ENCODE measurements at places on chromosomes 1 and 21.

DNA sequence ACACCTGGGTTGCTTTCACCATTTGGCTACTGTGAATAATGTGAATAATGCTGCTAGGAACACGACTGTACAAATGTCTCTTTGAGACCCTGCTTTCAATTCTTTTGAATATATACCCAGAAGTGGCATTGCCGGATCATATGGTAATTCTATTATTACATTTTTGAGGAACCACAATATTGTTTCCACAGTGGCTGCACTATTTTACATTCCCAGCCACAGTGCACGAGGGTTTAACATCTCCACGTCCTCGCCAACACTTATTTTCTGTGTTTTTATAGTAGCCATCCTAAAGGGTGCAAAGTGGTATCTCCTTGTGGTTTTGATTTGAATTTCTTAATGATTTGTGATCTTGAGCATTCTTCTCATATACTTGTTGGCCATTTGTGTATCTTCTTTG lies 15.7 kb downstream of the FHAD1 start:
- DNase-seq, result no peak

DNA sequence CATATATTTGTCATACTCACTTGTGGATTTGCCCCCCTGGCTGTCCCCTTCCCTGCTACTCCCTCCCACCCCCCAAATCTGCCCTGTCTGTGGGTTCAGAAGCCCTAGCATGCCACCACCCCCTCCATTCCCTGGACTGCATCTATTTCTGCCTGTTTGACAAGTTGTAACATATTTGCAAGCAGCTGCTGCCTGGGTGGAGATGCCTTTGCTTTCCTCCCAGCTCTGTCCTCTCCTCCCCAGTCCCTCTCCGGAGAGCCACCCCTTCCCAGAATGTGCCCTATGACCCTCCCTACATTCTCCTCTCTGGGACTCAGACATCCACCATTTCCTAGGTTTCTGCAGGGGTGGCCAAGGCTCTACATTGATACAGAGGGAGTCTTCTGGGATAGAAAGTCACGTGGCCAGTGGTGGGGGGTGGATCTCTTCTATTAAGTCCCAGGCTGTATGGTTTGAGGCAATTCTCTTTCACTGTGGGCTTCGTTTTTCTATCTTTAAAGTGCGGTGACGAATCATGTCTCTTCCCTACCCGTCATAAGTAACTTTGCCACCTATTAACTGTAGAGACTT lies 6.0 kb upstream of the MYOG start:
- DNase-seq, result no peak

DNA sequence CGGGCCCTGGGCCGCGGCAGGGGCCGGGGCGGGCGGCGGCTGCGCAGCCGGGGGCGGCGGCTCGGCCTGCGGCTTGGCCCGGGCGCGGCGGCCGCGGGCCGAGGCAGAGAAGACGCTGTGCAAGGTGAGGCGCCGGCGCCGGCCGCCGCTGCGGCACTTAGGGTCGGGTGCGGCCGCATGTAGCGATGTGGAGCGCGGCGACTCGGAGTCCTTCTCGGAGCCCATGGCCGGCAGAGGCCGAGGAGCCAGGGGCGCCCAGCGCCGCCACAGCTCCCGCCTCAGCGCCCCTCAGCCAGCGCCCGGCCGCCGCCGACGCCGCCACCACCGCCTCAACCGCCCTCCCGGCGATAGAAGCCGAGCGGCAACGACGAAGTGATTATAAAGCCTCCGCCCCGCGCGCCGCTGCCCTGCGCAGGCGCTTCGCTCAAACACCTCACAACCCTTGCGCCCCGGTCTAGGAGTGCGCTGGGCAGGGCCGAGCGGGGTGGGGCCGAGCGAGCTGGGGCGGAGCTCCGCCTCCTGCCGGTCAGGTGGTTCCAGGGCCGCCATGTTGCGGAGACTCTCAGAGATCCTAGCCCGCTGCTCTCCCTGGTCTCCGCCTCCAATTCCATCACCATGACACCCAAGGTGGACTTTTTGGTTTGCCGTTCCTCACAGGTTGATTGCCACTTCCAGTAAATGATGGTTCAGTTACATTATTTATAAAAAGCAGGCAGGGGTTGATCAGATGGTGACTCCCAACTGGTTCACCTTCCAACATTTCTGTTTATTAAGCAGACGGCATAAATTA lies at the start of gene RNF19B:
RNF19B (minus strand) TSS at position 349 of the 790 bp plus-strand sequence; CDS start at position 225, 124 bp downstream.
- DNase-seq, result peak; percentile 97

DNA sequence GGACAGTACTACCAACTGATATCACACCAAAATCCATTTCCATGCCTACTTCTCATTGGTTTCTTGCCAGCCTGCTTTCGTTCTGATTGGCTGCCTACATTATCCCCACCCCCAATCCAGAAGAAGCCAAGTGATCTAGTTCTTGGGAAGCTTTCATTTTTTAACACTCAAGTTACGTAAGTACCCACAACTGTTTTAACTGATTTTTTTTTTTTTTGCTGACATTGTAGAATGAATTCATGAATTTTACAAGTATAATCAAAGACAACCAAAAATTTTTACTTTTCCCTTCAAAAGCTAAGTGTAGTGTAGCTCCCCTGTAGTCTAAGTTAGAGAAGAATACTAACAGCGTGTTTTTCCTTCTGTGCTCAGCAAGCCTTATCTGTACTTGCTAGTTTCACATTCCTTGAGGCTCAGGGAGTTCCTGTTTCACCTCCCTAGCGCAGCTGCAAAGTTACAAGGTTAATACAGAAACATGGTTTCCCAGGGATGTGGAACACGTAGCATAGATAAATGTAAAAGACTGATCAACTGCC lies at the start of gene SLC9C2:
SLC9C2 (minus strand) TSS at position 17 of the 536 bp plus-strand sequence. CDS start 1,296 bp downstream, outside the sequence.
- no peak for DNase-seq

DNA sequence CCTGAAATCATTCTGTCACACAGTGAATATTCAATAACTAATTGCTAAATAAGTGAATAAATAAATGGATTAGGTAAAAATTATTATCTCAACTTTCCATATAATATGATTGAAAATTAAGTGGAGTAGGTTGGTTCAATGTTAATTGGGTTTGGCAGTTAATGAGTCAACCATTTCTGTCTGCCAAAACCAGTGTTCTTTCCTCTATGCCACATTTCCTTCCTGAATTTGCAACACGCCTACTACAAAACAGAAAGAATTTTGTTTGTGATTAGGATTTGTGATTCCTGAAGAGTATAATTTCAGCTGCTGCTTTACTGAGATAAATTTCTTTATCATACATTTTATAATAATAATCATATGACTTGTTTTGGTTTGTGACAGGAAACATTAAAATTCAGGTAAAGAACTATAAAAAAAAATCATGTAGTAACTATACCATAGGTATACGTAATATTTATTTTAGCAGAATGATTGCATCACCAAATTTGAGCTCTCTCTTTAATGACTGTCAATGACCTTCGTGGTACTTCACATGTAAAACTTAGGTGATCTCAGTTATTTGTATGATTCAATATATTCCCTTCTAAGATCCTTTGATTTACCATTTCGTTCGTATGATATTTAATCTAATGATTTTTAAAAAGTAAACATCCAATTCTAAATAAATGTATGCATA lies 241.3 kb downstream of the KCNT2 start:
- no peak for DNase-seq

- no peak for DNase-seq
Observed at GRCh38 chr1:83026745-83027144, 972.2 kb downstream of the TTLL7 start.

- peak; percentile 50 for DNase-seq
Observed at GRCh38 chr1:230822092-230822581, 46.2 kb downstream of the C1orf198 start.

GRCh38 chr1:40901886-40902852 lies 40.0 kb upstream of the CITED4 start:
- DNase-seq, result peak; percentile 57

- no peak for DNase-seq
Observed at GRCh38 chr1:6288026-6288425, 27.1 kb upstream of the GPR153 start.

GRCh38 chr1:58456470-58456869 lies 90.1 kb downstream of the OMA1 start:
- no peak for DNase-seq

DNA sequence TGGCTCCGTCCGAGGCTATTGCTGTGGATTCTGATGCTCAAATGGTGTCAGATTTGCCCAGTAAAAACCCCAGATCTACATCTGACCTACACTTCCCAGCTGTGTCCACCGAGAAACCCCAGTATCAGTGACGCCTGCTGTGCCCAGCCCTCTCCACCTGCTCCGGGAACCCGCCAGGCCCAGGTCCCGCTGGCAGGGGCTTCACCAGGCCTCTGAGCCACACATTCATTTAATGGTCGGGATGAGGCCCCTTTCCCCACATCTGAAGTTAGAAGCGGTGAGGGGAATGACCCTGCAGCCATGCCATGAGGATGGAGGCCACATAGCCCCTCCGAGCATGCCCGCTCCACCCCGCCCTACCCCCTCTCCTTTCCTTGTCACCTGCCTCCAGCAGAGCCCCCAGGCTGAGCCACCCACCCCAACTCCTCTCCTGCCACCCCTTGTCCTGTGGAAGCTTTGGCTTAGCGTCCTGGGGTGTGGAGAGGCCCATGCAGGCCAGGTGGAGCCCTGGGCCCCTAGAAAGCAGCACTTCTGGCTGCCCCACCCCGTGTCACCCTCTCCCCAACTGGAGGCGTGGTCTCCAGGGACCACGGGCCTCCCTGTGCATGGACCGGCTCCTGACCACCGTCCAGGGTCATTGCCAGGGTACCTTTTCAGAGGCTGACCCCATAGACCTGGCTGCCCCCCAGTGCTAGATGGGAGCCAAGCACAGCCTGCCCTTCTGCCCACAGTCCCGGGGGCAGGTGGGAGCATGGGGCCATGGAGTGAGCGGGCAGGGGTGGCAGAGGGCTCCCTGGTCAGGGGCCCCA lies 8.0 kb downstream of the TNFRSF14 start:
- peak; percentile 24 for DNase-seq

DNA sequence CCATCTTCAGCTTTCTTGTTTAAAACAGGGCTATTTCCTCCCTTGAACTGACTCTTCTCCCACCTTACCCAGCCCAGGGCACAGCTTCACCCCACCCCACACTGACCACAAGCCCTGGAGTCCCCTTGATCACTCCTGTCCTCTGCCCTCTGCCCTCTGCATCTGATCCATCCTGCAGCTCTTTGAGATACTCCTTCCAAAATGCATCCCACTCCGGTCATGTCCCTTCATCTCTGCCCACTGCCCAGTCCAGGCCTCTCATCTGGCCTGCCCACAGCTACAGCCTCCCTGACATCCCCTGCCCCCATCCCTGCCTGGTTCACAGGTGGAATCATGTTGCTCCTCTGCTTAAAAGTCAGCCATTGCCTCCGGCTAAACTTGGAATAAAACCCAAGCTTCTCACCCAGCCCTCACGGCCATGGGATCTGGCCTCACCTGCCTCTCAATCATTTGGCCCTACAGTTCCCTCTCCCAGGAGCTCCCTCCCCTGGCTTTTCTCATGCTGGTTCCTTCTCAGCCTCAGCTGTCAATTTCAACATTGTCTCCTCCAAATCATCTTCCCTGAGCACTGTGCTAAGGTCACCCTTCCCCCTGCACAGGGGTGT lies 202.0 kb downstream of the MATN1 start:
- no peak for DNase-seq

- no peak for DNase-seq
Observed at GRCh38 chr1:156901590-156901900, 8.0 kb downstream of the PEAR1 start.

- DNase-seq, result peak; percentile 59
Observed at GRCh38 chr1:164320790-164321731, 237.9 kb upstream of the PBX1 start.

GRCh38 chr1:39663559-39663958 lies 8.3 kb downstream of the NT5C1A start:
- no peak for DNase-seq

DNA sequence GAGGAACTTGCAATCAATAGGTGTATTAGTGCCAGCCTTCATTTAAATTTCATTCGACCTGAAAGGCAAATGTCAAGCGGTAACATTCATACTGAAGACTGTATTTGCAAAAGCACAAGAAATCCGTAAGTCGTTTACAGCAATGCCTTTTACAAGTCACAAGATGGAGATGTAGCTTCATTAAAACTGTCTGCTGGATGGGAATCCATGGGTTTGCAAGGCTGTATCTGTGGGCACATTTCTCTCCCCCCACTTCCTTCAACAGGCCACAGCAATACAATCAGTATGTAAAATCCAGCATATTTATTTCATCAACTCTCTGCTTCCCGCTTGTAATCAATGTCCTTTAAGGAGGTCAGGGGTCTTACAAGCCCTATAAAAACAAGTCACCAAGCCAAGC lies 147.1 kb downstream of the SLC45A1 start:
- no peak for DNase-seq

DNA sequence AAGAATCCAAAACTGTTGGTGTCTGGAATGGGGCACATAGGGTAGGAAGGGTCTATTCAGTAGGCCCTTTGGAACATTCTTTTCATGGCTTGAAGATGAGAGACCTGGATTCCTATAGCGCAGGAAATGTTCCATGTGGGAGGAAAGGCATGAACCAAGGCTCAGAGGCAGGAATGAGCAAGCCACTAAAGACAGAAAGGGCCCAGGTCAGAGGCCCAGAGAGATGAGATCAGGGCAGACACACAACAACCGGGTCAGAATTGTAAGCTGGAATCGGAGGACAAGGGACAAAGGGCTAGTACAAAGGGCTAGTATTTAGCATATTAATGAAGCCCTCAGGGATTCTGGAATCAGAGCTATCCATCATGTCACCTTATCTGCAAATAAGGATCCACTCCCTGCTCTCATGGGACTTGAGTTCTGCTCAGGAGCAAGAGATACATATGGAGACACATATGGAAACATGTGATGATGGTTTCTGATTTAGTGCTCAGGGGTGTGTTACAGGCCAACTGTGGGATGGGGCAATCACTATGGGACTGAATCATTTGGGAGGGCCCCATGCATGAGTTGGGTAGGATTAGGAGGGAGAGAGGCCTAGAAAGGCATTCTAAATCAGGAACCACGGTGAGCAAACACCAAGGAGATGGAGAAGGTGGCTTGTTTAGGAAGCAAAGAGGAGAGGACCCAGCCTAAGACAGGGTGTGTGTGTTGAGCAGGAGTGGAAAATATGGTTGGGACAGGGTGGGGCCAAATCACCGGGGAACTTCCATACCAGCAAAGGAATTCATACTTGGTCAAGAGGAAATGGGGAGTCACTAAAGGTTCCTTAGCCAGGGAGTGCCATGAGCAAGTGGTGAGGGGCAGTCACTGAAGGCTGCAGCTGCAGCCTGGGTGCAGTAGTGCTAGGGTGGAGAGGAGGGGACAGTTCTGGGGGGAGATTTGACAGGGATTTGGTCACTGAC lies 8.6 kb downstream of the NECTIN4 start:
- DNase-seq, result no peak

GRCh38 chr1:17329610-17330009 lies 21.6 kb downstream of the PADI4 start:
- no peak for DNase-seq

DNA sequence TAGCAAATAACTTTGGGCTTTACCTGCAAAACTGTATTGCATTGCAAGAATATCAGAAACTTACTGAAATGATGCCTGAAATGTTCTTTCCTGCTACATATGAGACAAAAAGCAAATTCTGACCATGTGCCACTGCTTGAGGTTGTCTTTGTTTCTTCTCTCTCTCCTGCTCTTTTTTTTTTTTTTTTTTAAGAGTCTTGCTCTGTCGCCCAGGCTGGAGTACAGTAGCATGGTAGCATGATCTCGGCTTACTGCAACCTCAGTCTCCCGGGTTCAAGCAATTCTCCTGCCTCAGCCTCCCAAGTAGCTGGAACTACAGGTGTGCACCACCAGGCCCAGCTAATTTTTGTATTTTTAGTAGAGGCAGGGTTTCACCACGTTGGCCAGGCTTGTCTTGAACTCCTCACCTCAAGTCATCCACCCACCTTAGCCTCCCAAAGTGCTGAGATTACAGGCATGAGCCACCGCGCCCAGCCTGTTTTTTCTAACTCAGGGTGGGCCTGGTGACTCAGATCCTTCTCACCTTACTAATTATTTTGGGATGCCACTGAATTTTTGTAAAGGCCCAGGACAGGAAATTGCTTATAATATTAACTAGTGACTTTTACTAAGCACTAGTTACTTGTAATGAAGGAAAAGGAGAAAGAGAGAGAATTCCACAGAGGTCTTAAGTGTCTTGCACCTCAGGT lies 35.9 kb downstream of the DNASE2B start:
- DNase-seq, result no peak

Data from Right ventricle myocardium superior (tissue), 1 donor.